ENCODE measurements at places on chromosomes 1 and 21.

- peak; percentile 43 for DNase-seq
Observed at GRCh38 chr1:154453574-154454352, 48.3 kb upstream of the TDRD10 start.

DNA sequence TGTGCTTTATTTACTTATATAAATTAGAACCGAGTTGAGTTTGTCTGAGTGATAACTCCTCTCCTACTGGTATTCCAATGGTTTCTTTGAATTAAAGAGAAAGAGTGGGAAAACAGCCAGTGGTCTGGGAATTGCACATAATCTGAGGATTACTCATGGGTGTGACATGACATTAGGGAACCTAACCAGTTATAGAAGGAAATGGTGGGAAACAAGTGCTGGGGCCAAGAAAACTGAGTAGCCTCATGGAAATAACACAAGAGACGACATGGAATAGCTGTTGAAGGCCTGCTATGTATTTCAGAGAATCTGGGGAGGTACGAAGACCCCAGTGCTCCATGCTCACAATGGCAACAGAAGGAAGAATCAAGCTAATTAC is 41.8 kb upstream of the LRRC52 start:
- no peak for DNase-seq

DNA sequence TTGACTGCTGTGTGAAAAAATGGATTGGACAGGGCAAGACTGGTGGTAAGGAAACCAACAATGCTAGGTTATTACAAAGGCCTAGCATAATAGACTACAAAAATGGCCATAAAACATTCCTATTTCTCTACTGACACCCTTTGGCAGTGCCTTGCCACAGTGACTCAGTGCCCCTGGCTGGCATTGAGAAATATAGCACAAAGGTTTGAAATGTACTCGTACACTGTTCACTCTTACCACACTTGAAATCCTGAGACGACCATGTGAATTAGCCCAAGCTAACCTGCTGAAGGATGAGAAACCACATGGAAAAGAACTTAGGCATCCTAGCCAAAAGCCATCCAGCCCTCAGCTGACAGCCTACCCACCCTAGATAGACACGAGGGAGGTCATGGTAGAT is 149.8 kb upstream of the PALMD start:
- no peak for DNase-seq

DNA sequence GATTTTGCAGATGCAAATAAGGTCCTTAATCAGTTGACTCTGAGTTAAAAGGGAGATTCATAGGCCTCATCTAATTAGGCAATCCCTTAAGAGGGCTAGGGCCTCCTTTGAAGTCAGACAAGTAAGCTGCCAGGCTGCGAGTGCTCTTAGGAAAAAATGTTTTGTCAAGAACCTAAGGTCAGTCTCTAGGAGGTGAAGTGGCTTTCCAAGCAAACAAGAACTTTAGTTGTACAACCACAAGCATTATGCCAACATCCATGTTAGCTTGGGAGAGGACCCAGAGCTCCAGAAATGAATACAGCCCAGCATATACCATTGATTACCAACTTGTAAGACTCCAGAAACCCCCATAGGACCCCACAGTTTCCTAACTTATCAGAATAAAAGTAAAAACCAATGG is 1366.2 kb downstream of the PLA2G4A start:
- DNase-seq = no peak

GRCh38 chr1:7621334-7622219 is 149.5 kb upstream of the VAMP3 start:
- DNase-seq = no peak

DNA sequence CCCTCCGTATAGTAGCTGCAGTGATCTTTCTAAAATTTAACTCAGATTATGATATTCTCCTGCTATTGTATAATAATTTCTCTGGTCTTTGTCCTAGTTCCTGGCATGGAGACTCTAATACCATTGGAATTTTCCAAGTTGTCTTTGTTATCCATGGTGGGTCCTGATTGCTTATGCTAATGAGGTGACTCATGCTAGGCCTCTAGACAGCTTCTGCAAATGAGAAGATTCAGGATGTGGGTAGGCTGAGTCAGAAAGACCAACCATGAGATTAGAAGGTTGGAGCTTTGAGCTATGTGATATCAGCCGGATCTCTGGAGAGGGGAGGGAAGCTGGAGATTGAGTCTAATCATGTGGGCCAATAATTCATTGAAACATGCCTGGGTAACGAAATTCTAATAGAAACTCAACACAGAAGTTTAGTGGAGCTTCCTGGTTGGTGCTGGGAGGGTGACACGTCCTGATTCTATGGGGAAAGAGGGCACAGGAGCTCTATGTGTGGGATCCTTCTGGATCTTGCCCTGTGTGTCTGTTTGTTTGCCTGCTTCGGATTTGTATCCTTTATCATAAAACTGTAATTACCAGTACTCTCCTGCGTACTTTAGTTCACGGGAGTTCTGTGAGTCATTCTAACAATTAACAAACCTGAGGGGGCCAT is 73.2 kb upstream of the CNIH3 start:
- DNase-seq = peak; percentile 29

DNA sequence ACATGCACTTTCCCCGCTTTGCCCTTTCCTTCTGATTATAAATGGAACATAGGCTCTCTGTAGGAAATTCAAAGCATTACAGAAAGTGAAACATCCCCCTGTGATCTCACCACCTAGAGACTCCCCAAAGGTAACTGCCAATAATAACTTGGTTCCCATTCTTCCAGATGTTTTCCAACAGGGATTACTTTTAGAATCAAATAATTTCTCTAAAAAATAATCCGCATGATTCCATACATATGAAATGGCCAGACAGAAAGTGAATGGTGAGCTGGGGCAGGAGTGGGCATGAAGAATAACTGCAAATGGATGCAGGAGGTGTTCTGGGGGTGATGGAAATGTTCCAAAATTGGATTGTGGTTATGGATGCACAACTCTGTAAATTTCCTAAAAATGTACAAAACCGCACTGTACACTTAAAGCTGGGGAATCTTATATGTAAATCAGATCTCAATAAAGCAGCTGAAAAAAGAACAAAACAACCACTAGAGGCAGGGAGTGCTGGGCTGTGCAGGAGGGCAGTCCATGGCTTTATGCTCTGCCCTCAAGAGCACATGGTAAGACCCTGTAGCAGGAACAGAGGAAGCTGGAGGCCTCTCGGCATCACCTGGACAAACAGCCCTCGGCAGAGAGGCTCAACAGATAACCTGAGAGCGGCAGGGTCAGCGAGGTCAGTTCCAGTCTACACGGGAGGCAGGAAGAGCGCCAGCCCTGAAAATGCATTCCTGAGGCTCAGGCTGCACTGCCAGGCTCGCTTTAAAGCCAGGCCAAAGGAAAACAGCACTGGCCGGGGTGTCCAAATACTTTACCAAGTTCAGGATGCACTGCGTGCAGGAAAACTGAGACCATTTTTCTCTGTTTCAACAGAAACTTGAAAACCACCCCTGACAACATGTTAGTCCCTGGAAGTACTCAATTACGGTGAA is 39.7 kb downstream of the CAPZB start:
- DNase-seq = no peak

DNA sequence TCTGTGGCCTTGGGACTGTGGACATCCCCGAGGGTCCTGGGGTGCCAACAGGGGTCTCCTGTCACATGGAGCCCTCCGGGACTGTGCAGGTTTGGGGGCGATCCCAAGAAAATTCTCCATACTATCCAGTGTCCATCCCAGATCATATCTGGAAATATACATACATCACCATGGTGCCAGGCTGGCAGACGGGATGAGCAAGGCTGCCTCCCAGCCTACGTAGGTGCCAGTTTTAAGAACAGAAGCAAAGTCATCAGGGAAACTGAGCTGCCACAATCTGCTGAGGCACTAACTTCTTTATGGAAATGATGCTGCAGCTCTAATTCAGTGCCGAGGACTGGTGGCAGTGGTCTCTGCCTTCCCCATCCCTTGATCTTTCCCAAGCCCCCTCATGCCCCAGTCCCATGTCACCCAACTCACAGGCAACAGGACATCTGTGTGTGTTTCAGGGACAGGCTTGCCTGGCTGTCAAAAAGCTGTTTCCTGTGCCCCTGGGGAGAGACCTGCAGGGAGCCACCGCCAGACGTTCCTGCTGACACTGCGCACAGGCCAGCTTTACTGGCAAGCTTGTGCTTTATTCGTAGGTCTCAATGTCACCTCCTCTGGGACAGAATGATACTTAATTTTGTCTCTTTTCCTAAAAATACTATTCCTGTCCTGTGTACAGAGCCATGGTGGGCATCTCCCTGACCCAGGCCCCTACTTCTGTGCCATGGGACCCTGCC is 15.5 kb downstream of the TEX35 start:
- no peak for DNase-seq

GRCh38 chr1:24491577-24492360 is 10.9 kb upstream of the RCAN3 start:
- DNase-seq = no peak

GRCh38 chr21:44962403-44962966 is 22.7 kb downstream of the SLX9 start:
- no peak for DNase-seq

- DNase-seq = no peak
Observed at GRCh38 chr1:179327679-179328078, 34.1 kb downstream of the SOAT1 start.

- DNase-seq = no peak
Observed at GRCh38 chr1:22352355-22352754, 99.3 kb upstream of the ZBTB40 start.

- DNase-seq = no peak
Observed at GRCh38 chr1:9910076-9910422, at the start of gene CTNNBIP1. Gene CTNNBIP1 (minus strand): TSS chr1:9910269. CDS start chr1:9872064, 38,205 bp downstream.

DNA sequence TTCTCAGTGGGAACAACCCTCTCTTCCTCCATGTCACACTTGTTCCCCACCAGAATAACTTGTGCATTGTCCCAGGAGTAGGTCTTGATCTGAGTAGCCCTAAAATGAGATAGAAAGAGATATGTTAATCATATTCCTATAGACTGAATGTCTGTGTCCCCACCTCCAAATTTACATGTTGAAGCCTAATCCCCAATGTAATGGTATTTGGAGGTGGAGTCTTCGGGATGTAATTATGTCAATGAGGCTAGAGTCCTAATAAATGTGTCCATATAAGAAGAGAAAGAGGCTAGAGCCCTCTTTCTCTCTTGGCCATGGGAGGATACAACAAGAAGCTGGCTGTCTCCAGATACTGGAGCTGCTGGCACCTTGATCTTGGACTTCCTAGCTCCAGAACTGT is 54.8 kb upstream of the NRDC start:
- DNase-seq = no peak

GRCh38 chr1:1990222-1990621 is 13.4 kb downstream of the CFAP74 start:
- DNase-seq = no peak

DNA sequence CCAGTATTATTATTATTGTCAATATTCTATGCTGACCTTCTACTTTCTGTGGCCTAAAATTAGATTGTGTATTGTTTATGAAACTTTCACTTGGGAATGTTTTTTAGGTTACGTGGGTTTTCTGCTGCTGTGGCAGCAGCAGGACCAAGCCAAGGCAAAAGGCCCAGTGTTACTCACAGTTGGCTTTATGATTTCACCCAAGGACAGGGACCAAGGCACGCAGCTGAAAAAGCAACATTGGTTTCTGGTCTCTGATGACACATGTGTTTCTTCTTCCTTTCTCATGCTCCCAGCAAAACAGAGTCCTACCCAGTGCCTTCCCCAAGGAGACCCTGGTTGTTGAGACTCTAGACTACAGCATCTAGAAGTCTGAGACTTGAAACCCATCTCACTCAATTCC is 413.7 kb downstream of the SETD4 start:
- DNase-seq = no peak

- DNase-seq = no peak
Observed at GRCh38 chr1:73452522-73452921, 745.5 kb downstream of the LRRIQ3 start.

GRCh38 chr1:174001573-174001972 is 20.6 kb downstream of the RC3H1 start:
- no peak for DNase-seq

DNA sequence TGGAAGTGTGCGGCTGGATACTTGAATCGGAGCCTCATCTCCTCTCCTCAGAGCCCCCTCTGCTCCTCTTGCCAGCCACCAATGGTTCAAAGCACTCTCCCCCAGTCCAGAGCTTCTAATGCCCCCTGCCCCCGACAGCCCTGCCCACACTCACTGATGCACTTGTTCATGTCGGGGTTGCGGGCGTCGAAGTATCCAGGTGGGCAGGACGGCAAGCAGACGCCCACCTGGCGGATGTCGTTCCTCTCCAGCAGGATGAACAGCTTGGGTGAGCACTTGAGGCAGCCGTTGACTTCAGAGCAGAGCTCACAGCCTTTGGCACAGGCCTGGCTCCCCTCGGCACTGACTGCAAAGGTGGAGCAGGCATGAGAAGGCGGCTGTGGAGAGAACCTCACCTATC is 18.4 kb downstream of the RSPO1 start:
- DNase-seq = no peak
